Spinal cord (tissue), 10 donors: ENCODE measurements at places on chromosomes 12 and 14. TPM values are rescaled to one million over a fixed set of nuclear protein-coding genes. Genes with fewer than 3 reads are reported as not detected.

DNA sequence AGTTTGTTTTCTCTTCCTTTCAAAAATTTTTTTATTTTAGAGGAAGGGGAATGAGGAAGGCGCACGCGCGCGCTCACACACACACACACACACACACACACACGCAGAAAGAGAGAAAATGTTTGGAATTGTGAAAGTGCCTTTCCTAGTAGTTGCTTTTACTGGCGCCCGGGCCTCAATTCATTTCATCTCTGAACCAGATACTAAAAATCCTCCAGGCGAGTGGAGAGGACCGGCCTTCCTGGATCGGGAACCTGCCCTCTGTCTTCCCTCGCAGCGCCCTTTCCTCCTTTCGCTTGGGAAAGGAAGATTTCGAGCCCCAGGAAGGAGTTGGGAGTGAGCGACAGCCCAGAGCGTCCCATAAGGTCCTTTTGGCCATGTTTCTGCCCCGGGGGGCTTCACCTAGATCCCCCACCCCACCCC lies 7.8 kb upstream of the TBX3 start:
- H3K36me3 ChIP-seq: no peaks in the 10 kb centered on the region
- no peak overlapping the region for H3K27ac ChIP-seq
- no peak for DNase-seq
- H3K4me1 ChIP-seq: peaks cover 19% of the 10 kb centered on the region

The CLEC4C gene
- polyA plus RNA-seq: 0.12 TPM

GRCh38 chr14:91363776-91364523 lies 53.7 kb downstream of the CCDC88C start:
- peaks cover 36% of the 10 kb centered on the region for H3K4me1 ChIP-seq
- H3K4me3 ChIP-seq: no peak overlapping the region
- DNase-seq: no peak
- H3K27me3 ChIP-seq: no peaks in the 10 kb centered on the region
- no peaks in the 10 kb centered on the region for H3K36me3 ChIP-seq
- no peak overlapping the region for H3K27ac ChIP-seq

The TMEM229B gene
- polyA plus RNA-seq: 54.6 TPM

The RFLNA gene
- polyA plus RNA-seq: 20.0 TPM

DNA sequence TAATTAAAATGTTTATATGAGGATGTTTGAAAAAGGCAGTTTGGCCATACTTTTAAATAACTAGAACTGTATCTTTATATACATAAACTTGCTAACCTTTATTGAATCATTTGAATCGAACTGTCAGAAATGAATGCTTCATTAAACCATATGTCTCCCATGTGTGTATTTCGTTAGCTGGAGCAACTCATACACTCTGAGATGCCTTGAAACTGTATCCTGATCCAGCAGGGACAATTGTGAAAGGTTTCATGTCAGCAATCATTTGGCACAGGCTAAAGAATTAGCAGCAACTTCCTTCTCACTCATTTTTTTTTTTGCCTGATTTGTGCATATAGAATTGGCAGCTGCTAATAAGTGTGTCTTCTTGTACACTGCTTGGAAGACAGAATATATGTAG lies 109.9 kb downstream of the NAV3 start:
- no peaks in the 10 kb centered on the region for H3K36me3 ChIP-seq
- DNase-seq: no peak
- no peak overlapping the region for H3K4me3 ChIP-seq
- H3K4me1 ChIP-seq: no peaks in the 10 kb centered on the region
- no peak overlapping the region for H3K27ac ChIP-seq

DNA sequence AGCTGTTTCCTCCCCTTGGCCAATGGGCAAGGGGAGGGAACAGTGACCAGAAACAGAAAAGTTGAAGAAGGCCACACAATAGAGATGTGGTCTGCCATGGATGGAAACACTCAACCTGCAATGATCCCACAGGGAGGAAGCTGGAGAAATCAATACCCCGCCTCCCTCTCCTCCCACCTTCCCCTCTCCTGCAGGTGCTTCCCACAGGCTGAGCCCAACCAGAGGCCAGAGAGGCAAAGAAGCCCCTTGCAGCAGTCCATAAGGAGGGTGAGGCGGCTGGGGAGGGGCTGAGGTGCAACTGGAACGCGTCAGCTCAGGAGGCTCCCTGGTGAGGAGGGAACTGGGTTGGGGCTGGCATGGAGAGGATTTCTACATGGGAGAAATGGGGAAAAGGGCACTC lies 84.0 kb downstream of the RNF34 start:
- H3K36me3 ChIP-seq: peaks cover 18% of the 10 kb centered on the region
- DNase-seq: no peak
- peaks cover 6% of the 10 kb centered on the region for H3K4me1 ChIP-seq
- H3K4me3 ChIP-seq: no peak overlapping the region

DNA sequence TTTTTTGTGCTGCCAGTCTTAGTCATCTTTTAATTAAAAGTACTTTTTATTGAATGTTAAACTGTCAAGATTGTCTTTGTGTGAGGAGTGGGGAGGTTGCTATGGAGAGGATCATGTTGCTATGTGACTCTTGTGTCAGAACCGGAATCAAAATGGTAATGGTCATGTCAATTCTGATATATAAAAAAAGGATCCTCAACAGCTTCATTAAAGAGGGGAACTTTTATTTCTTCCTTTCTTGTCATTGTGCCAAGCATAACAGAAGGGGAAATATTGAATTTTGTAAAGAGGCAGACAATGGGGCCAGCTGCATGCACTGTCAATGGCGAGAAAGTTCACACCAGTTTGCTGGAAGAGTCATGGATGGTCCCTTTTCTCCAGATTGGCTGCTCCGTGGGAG lies 564.8 kb downstream of the VRK1 start:
- no peak for DNase-seq
- no peaks in the 10 kb centered on the region for H3K27me3 ChIP-seq
- H3K4me1 ChIP-seq: peaks cover 13% of the 10 kb centered on the region
- no peaks in the 10 kb centered on the region for H3K36me3 ChIP-seq

- H3K27me3 ChIP-seq: no peaks in the 10 kb centered on the region
- no peak for DNase-seq
- H3K4me3 ChIP-seq: no peak overlapping the region
- peaks cover 34% of the 10 kb centered on the region for H3K4me1 ChIP-seq
- H3K36me3 ChIP-seq: no peaks in the 10 kb centered on the region
Measured at GRCh38 chr14:68779761-68780323, 13.0 kb downstream of the ZFP36L1 start.
